Epithelial cell of proximal tubule (primary cell): ENCODE measurements at places on chromosomes 7 and 10.

GRCh38 chr7:119886007-119886406 lies 387.0 kb upstream of the KCND2 start:
- DNase-seq = no peak

DNA sequence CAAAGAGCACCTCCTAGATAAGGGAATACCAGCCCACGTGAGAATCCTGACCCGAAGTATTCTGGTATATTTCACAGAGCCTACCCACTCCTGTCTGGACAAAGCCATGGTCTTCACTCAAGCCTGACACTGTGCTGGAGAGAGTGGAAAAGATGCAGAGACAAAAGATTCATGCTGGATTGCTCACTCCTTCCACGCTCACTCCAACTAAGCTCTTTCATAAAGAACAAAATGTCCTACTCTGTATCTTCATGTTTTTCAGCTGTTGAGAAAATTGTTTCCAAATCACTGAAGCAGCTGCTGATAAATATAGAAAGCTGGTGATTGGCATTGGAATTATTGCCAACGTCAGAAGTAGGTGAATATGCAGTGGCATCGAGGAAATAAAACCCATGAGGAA lies 106.0 kb downstream of the ABLIM1 start:
- no peak for DNase-seq

- no peak for DNase-seq
Measured at GRCh38 chr10:124561206-124561605, 99.6 kb downstream of the LHPP start.

- DNase-seq = no peak
Measured at GRCh38 chr10:115802911-115803310, 470.1 kb downstream of the GFRA1 start.

- DNase-seq = no peak
Measured at GRCh38 chr7:87129332-87129731, 22.9 kb upstream of the DMTF1 start.

DNA sequence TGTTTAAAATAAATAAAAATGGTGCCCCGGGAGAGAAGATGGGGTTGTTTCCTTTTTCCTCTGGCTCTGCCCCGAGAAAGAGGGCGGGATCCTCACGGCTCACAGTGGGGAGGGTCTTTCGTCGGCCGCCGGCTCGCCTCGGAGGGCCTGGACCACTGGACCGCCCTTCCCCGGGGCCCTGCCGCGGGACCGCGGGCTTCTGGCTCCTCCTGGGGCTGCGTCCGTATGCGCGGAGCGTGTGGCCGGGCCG lies 3.5 kb upstream of the IGF2BP3 start:
- DNase-seq = no peak

DNA sequence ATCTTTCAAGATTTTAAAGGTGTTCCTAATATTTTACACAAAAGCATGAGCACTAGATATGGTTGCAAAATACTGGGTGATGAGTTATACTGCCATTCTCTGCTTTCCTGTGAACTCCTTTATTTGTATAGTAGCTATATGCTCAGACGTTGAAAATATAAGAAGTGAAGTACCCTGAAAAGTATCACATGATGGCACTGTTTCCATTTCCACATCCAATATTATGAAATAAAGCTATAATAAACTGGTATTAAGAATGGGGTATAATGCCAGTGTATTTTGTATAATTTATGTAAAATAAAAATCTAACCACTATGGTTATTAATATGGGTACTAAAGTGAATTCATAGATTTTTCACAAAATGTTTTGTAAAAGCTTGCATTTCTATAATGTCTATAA lies 79.6 kb upstream of the FOXP2 start:
- DNase-seq = no peak

DNA sequence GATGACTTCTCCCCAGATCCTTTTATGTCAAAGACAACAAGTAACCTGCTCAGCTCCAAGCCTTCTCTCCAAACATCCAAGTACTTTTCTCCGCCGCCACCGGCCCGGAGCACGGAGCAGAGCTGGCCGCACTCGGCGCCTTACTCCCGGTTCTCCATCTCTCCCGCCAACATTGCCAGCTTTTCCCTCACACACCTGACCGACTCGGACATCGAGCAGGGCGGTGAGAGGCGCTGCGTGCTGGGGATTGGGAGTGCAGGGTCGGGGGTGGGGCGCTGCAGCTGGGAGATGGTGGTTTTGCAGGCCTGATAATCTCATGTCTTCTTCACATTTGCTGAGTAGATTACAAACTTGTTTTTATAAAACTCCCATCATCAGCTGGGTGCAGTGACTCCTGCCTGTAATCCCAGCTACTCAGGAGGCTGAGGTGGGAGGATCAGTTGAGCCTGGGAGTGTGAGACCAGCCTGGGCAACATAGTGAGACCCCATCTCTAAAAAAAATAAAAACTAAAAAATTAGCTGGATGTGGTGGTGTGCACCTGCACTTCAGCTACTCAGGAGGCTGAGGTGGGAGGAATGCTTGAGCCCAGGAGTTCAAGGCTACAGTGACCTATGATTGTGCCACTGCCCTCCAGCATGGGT lies 7.2 kb upstream of the BHLHA15 start:
- no peak for DNase-seq

- DNase-seq = no peak
Measured at GRCh38 chr7:151506901-151507382, 12.8 kb downstream of the RHEB start.

GRCh38 chr7:96297876-96298275 lies 24.0 kb downstream of the SLC25A13 start:
- no peak for DNase-seq

DNA sequence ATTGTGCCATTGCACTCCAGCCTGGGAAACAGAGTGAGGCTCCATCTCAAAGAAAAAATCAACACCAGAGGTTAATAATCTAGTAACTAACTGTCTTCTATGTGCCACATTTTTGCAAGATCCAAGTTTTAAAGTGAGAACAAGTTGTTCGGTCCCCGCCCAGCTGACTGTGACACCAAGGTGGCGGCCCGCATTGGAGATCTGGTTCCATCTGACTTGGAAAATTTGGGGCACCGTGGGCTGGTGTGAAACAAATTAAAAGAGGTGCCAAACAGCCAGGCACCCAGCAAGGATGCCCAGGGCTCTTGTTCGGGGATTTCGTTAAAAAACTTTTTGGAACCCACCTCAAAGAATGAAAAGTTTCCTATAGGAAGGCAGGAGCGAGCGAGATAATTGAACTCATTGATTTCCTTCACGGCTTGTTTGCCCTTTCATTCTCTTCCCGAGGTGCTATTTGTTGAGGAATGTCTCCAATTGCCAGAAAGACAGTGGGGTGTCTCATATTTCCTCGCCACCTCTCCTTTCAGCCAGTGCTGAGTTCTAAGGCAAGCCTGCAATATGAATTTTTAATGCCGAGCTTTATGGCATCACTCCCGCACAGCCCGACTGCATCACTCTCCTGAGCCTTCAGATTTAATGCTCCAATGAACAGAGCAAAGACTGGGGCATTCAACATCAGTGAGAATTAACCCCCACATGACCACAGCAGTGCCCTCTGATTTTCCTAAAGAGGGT lies 156.9 kb upstream of the SH2B2 start:
- DNase-seq = no peak

DNA sequence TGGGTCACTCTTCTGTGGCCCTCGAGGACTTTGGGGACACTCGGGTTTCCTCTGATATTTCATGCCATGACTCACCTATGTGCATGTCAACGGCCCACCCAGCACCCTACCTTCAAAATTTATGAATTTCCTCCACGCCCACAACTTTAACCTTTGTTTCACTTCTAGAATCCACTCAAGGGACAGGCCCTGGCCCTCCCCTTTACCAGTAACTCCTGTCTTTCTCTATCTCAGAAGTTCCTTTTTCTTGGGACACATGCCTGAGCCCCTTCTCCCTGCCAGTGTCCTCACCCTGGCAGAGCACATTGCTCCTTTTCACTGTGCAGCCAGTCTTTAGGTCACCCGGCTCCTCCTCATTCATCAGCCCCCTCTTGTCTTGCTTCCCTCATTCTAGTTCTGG lies 282.5 kb upstream of the KLF6 start:
- no peak for DNase-seq

DNA sequence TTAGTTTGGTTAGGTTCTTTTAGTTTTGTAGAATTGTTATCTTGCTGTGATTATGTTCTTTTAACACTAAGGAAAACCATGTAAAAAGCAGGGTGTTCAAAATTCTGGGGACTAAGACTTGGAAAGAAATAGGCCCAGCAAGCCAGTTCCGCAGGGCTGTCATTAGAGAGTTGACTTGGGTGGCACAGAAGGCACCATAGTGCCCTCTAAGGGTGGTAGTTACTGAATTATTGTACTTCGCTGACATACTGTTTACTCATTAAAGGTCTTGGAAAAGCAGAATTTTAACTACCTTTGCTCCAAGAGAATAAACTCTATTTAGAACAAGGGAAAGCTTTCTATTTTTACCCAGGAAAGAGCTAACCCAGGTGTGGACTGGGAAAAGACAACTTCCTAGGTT lies 86.5 kb downstream of the OTUD1 start:
- DNase-seq = no peak

DNA sequence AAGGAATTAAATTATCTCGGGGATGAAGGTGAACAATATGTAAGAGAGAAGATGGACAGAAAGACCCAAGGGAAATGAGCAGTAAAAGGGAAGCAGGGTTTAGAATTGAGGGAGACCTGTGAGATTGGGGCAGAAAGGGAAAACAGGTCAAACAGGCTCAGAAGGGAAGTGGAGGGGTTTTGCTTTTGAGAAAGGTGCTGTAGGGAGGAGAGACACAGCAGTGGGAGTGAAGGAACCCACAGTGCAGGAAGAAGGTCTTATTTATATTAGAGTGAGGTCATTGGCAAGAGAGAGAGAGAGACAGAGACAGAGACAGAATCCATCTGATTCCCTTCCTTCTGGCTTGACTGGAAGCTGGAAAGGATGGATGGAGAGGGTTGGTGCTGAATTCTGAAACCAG lies 3.5 kb upstream of the TCAF1 start:
- no peak for DNase-seq
